Stimulated activated naive CD8-positive, alpha-beta T cell treated with anti-CD3 and anti-CD28 coated beads, Interleukin-15, Interleukin-2, amounts not matched to agents 100 U/mL and 50 U/mL, for 24 hours (primary cell): ENCODE measurements at places on chromosomes 12 and 14.
A peak's percentile ranks its signal among the peaks of the same experiment; 100 is the strongest.

DNA sequence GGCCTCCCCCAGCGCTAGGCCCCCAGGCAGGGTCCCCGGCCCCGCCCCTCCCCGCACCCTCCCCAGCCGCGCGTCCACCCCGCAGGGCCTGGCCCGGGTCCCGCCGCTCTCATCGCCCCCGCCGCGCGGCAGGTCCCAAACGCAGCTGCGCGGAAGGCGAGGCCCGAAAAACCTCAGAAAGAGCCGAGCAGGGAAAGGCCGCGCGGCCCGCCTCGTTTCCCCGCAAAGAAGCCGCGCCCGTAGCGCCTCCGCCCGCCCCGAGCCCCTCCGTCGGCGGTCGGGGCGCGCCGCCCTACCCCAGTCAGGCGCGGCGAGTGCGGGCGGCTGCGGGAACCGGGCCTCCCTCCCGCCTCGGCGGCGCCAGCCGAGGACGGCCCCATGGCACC lies 324 bp downstream of the POLE start:
- DNase-seq: peak; percentile 47

DNA sequence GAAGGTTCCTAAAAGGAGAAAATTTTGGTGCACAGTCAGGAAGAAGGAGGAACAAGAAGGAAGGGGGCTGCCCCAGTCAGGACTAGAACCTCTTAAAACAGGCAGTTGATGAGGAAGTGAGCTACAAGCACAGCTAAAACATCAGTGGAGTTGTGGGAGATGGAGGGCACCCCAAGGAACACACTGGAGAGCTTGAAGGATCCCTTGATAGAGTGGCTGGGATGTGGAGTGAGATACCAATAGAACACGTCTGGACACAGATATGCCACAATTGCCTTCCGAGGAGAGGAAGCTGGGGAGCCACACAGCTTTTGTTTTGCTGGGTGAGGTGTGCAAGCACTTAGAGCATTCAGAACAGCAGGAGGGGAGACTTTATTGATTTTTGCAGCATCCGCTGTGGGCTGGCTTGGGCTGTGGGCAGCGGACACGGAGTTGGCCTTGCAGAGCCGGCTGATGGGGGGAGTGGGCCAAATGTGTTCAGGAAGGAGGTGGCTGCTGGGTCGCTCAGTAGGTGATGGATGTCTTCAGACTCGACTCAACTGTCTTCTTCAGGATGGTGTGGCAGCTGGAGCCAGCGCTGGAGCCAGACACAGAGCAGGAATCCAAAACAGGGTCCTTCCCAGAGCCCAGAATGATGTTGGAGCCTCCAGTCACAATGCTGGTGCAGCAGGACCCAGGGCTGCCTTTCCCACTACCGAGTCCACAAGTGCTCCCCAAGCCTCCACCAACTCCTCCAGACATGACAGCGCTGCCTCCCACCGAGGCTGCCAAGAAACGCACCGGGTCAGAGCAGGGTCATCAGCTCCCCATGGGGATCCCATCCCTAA lies 4.7 kb upstream of the KRT79 start:
- DNase-seq: no peak

DNA sequence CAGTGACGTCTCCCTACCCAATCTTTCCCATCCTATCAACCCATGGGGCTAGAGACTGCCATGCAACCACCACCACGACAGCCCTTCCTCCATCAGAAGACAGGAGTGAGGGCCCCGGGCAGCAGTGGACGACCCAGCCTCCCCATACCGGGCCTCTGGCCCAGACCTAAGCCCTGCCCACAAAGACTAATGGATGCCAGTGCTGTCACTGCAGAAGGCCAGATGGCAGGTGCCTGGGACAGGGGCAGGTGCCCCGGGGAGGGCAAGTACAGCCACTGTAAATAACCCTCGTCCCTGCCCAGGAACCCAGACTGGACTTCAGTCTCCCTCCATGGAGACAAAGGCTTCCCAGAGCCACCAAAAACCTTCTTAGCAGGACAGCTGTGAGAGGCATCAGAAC lies 20.3 kb upstream of the HSPB8 start:
- no peak for DNase-seq

- DNase-seq: no peak
Observed at GRCh38 chr12:27199638-27200300, 44.3 kb upstream of the STK38L start.

DNA sequence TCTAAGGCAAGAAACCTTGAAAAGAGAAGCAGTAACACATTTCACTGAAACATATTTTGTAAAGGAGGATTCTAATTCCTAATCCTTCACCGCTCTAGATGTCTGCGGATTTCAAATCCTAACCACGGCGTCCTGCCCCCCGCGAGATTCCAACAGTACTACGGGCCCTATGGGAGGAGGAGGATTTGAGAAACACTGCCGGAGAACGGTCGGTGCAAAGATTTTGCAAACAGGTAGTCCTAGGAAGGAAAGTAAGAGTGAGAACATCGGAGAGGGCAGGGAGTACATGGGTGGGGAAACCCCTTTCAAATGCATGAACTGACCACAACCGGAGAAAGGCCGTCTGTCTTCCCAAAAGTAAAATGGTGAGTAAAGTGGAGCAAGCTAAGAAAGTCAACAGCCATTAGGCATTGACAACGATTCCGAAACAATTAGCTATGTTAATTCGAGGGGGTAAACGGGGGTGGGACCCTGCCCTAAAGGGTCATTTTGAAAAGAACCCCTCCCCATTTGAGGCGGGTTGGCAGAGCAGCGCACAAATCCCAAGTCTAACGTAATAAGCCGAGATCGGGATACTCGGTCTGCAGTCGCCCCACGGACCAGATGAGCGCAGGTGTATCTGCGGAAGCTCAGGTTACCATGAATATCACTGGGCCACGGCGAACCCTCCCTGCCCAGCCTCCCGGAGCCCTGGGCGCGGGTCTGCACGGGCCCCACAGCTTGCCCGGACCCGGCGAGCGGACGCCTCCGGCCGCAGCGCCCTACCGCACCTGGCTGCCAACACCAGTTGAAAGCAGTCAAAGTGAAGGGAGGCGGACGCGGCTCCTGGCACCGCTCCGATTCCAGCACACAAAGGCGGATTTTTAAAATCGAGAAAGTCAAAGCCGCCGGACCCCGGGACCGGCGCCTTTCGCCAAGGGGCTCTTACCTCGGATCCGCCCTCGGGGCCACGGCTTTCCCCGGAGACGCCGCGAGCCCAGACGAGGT lies 662 bp downstream of the EPS8 start:
- DNase-seq: peak; percentile 7

- no peak for DNase-seq
Observed at GRCh38 chr12:76623931-76624330, 64.4 kb upstream of the OSBPL8 start.
